ENCODE measurements at places on chromosomes 11 and 22.

- DNase-seq = no peak
Observed at GRCh38 chr11:98829971-98830370, 190.8 kb upstream of the CNTN5 start.

- DNase-seq = no peak
Observed at GRCh38 chr11:70549386-70549785, 151.1 kb downstream of the CTTN start.

DNA sequence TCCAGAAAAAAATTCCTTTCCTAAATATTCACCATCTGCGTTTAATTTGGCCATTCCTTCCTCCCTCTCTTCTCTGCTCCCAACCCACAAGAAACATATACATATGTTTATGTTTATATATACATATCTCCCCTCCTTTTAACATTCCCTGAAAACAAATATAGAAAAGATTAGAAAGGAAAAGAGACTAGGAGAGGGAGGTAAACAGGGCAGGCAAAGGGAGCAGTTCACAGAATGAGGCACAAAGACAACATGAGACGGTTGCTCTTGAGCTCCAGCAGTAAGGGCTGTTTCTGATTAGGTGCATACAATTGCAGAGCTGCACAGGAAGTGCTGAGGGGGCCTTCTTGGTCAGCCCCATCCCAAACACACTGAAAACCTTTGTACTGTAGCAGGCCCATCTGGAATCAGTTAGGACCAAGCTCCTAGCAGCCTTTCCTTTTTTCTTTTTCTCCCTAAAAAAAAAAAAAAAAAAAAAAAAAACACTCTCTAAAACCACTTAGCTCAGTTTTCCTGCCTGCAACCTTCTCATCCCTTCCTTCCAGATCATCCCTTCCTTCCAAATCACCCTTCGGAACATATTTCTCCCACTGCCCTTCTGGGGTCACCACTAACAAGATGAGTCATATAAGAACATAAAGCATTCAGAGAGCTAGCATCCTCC, 57.0 kb downstream of the RBFOX2 start:
- no peak for DNase-seq

DNA sequence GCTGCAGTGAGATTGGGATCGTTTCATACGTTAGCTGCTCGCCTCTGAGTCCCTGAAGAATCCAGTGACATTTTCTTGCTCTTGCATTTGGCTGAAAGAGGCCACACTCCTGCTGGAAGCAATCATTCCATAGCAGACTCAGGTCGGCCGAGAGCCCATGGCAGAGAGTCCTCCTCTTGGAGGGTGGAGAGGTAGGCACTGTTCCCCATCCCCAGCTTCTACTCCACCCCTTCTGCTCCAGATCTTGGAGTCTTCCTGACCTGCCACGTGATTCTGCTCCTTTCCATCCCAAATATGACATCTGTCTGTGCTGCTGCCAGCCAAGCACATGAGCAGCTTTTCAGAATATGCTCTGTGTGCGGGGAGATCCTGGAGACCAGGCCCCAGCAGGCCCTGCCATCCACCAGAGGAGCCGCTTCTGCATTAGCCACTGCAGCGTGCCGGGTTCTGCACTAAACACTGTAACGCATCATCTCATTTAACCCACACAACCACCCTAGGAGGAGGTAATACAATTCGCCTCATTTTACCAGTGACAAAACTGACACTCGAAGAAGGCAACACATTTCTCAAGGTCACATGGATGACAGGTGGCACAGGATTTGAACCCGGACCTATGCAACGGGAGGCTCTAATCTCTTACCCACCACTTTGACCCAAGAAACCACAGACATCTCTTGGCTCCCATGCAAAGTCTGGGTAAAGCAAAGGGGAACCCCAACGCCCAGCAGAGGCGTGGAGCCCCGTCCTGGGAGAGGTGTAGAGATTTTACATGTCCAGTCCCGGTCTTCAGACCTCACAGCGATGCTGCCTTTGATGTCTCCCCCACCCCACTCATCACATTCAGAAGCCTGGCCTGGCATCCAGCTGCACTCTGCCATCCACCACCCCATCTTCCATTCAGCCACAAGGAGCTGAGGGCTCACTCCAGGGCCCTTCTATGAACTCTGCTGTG, 78.8 kb downstream of the FEZ1 start:
- DNase-seq = no peak

DNA sequence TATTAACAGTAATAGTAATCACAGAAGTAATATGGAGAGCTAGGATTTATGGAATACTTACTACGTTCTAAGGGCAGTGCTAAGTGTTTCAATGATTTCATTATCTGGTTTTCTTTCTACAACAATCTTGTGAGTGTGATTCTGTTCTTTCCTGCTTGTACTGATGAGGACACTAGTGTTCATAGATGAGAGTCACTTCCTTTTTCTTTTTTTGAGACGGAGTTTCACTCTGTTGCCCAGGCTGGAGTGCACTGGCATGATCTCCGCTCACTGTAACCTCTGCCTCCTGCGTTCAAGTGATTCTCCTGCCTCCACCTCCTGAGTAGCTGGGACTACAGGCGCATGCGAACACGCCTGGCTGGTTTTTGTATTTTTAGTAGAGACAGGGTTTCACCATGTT, 81.4 kb downstream of the DBX1 start:
- no peak for DNase-seq

- DNase-seq = no peak
Observed at GRCh38 chr22:35921044-35921443, 107.6 kb downstream of the RBFOX2 start.

GRCh38 chr22:35521358-35522224, 19.0 kb upstream of the RASD2 start:
- no peak for DNase-seq

DNA sequence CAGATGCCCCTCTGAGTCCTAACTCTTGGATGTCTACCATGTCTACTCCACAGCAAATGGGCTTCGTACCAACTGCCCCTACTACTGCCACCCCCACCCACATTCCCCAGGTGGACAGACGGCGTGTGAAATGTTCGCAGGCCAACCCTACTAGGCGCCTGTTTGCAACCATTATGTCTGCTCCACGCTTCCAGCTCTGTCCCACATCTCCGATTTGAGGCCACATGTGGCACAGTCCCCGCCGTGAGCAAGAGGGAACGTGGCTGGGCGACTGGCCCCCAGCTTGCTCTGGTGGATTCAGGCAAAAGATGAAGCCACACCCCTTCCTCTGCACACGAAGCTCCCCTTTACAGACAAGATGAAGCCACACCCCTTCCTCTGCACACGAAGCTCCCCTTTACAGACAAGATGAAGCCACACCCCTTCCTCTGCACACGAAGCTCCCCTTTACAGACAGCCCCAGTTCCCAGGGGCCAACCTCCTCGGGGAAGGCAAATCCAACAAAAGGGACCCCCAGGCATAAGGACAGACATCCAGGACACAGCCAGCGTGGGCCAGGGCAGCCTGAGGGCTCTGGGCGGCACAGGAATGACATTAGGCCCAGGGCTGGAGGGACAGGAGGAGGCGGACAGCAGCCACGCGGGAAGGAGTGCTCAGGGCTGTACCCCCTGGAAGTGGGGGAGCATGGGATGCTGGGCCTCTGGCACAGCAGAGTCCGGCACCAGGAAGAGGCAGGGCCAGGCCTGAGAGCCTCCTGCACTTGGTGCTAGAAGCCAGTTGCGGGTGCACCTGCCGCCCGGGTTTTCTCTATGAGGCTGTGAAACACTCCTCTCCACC, 106.2 kb downstream of the SHANK2 start:
- DNase-seq = no peak

GRCh38 chr11:75214411-75214821, 26.2 kb upstream of the TPBGL start:
- peak; percentile 67 for DNase-seq

GRCh38 chr11:120642196-120642894, 130.8 kb downstream of the GRIK4 start:
- DNase-seq = no peak

DNA sequence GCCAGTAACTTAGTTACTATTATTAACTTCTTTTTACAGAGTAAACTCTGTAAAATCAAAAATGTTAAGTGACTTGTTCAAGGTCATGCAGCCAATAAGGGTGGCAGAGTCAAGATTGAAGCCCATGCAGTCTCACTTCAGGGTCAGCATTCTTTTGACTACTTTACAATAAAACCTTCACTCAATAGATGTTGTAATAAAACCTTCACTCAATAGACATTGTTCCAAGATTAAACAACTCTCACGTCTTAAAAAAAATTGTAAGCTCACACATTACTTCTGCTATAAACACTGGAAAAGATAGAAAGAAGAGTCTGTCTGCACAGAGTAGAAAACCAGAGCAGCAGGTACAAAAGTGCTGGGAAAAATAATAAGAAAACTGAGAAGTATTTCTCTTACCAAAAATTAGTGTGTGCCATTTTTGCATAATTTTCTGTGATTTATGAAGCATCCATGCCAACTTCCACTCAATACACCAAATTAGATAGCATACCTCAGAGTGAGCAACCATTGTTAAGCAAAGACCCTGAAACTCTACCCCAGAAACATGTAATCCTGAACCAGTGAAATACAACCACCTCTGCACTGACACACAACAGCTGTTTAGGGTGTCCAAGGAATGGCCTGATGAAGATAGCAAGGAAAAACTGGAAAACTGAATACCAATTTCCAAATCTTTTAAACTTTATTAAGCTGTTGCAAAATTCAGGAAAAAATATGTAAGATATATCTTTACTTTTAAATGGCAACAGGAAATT, 4.9 kb upstream of the SOX6 start:
- DNase-seq = no peak

- peak; percentile 4 for DNase-seq
Observed at GRCh38 chr11:20647976-20648565, 21.3 kb upstream of the NELL1 start.

DNA sequence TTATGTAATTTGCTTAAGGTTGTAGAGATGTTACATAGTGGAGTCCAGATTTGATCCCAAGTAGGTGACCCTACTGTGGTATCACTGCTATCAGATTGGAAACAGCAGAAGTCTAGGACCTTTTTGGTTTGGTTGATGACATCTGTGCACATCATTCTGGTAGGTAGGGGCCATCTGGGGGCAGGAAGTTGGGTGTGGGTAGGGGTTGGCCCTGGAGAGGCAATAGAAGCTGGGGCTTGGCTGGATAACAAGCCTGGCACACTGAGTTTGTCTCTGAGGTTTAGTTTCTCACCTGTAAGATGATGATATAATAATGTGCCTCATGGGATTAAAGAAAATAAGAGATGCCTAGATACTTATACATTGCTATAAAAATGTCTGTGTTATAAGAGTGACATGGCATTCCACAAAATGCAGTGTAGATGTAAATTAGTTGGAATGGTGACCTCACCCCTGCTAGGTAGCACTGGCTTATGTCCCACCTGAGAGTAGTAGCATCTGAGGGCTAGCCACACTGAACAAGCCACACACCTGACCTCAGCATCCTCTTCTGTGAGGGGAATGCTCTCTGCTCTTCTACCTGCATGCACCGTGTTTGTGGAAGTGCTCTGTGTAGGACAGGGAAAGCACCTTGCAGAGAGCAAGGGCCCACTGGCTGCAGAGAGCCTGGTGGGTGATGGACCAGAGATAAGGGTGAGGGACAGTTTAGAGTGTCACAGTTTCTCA, 36.9 kb downstream of the PTPRJ start:
- no peak for DNase-seq

- DNase-seq = no peak
Observed at GRCh38 chr11:67252831-67253239, 13.4 kb upstream of the GRK2 start.

GRCh38 chr22:18947905-18948304, 11.8 kb upstream of the PRODH start:
- no peak for DNase-seq

- no peak for DNase-seq
Observed at GRCh38 chr22:42700901-42701300, 19.8 kb downstream of the A4GALT start.

GRCh38 chr11:131370090-131370751, at the start of gene NTM:
Gene NTM, plus strand, starts transcription at chr11:131370615.
- no peak for DNase-seq

- no peak for DNase-seq
Observed at GRCh38 chr11:78061921-78062311, 1.7 kb upstream of the THRSP start.

DNA sequence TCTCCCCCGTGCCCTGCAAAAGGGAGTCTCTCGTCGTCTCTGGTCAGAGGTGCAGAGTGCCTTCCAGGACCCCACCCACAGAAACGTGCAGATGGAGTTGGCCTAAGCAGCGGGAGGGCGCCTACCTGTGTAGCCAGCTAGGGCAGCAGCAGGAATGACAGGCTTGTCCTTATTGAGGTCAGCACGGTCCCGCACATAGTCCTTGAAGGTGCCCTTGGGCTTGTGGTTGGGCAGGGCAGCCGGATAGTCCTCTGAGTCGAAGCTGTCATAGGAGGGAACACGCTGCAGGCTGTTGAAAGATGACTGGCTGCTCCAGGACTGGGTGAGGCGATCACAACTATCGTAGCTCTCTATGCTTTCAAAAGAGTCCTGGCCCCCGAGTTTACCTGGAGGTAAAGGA, 107.3 kb downstream of the ETS1 start:
- DNase-seq = no peak

- DNase-seq = no peak
Observed at GRCh38 chr11:1917523-1918435, 1.7 kb upstream of the TNNT3 start.

GRCh38 chr11:17036666-17037658, 22.7 kb upstream of the PLEKHA7 start:
- DNase-seq = no peak

DNA sequence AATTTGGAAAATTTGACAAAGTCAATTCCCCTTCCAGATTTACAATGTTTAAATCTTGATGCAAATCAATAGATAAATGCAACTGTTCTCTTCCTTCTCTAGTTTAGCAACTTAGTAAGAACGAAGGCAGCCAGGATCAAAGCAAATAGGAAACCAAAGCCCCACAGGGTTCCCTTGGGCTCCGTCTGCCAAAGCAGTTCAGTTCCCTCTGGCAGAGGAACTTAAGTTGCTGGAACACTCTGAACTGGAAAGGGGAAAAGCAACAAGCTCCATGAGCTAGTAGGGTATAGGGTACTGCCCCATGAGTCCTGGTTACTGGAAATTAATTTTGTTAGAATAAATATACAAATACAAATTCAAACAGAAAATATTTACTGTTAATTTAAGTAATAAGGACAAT, 91.3 kb downstream of the RELT start:
- DNase-seq = no peak

GRCh38 chr11:66321606-66322005, 4.8 kb upstream of the CD248 start:
- no peak for DNase-seq

DNA sequence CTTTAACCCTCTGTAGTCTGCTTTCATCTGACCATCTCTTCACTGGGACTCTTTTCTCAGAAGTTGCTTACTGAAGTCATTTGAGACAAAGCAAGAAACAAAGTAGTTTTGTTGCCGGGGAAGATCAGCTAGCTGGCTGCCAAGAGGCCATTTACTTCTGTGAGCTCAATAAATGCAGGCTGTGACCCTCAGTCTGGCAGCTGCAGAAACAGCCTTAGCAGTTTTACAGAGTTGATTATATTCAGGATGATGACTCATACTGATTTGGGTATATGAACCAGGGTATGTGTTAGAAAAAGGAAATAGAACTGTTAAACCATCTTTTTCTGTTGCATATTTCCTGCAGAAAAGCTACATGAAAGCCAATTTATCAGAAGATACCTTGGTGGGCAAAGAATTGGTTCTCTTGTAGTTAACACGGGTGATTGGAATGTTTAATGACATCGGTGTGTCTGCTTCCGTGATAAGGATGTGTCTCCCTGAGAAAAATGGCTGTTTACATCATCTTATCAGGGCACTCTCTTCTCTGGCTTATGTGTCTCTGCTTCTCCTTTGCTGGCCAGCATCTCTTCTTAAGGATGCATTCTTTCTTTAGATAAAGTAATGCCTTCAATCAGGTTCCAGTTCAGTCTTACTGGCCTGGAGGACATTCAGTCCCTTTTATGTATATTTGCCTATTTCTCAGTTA, 18.5 kb downstream of the FIBIN start:
- DNase-seq = no peak
